Kidney epithelial cell (primary cell): ENCODE measurements at places on chromosomes 7 and 10. TPM values are rescaled to one million over a fixed set of nuclear protein-coding genes. Genes with fewer than 3 reads are reported as not detected.

The LRMDA gene
- 18.7 and 24.3 TPM in 2 replicates for total RNA-seq

The FAM24B gene
- 14.6 and 18.2 TPM in 2 replicates for total RNA-seq

- DNase-seq, result no peak
These were observed 130.7 kb upstream of the KMT2E start for GRCh38 chr7:104883248-104883717.

DNA sequence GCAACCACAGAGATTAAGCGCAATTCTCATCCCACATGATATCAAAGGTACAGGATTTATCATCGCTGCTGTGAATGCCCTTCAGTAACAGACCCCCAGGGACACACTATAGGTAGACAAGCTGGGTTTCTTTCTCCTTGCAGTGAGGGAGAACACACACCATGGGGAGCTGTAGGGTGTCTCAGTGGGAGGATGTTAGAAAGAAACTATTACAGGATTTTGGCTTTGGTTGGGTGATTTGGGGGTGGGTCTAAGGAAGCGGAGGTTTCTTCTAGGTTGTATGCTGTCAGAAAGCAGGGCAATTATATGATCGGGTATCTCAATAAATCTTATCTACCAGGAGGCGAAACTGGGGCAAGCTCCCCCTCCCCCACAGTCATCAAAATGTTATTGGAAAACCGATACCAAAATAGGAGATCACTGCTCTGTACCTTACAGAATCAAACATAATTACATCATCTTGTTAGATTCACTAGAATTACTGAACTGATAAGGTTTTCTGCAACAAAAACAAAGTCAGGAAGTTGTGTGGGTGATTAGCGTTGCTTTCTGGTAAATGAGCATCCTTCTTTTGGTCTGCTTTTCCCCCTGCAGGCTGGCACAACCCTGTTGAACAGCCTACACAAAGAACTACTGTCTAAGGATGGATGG, 209.7 kb downstream of the TEX36 start:
- DNase-seq, result no peak
